Stimulated activated CD4-positive, alpha-beta T cell treated with anti-CD3 and anti-CD28 coated beads, Interleukin-1b, Interleukin-23, amount 100 ng/mL, for 24 hours (primary cell): ENCODE measurements at places on chromosomes 7 and 10.

DNA sequence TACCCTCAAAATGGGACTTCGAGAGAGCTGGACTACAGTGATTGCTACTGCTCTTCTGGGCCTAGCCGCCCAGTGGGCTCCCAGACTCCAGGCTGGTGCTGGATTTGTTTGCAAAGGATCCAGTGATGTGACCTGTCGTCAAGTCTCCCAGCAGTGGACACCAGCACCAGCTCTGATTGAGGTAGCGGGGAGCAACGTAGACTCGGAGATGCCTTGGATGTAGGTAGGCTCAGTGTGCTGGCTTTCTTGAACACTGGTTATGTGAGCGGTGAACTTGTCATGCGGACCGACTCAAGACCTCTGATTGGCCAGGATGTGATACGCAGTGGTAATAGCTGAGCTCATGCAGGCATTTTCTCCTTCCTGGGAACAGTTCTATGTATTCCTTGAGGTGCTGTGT, 19.4 kb downstream of the AKR1C2 start:
- DNase-seq = no peak

DNA sequence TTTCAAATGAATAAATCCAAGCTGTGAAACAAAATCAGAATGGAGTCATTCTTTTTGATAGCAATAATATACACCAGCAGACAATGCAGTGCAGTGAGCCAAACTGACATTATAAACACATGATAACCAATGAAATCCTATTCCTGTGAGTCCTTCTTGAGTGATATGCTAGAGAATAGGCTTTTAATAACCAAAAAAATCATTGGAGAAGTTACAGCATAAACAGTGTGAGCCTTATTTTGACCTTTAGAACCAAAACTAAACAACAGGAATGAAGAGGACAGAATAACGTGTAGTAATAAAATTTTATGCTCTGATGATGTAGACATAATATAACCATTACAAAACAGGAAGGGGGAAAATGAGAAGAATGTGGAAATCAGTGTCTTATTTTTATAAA, 8.7 kb downstream of the HUS1 start:
- no peak for DNase-seq

DNA sequence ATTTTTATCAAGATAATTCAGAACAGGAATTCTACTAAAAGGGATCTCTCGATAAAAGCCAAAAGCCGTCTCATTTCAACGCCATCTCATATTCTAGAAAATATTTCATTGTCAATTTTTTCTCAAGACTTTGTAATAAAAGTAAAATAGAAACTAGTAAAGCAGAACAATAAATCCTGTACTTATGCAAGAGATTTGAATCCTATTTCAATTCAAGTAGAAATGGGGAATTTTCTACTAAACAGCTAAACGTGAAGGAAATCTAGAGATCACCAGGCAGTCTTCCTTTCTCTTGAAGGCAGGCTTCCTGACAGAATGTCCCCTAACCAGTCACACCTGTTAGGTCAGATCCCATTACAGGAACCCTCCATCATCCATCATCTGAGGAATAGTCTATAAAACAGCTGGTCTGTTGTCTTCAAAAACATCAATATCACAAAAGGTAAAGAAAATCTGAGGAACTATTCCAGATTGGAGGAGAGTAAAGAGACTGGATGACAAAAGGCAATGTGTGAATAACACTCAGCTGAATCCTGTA, 23.7 kb downstream of the USP6NL start:
- DNase-seq = no peak

DNA sequence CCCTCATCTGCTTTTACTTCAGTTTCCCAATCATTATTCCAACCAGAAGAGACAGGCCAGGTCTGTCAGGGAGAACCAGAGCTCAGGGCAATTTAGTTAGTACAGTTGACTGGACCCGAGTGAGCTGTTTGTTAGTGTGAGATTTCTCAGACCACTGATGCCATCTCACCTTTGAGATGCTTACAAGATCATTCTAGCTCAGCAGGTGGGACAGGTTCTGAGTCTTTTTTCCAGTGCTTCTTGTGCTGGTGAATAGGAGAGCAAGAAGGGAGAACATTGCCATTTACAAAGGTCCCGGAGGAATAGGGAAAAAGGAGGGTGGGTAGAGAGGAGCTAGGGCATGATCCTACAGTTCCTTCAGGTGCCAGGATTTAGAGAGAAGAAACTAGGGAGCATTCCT, 112.4 kb upstream of the IFRD1 start:
- DNase-seq = no peak

GRCh38 chr7:44796034-44796503, 412 bp upstream of the PPIA start:
- no peak for DNase-seq

DNA sequence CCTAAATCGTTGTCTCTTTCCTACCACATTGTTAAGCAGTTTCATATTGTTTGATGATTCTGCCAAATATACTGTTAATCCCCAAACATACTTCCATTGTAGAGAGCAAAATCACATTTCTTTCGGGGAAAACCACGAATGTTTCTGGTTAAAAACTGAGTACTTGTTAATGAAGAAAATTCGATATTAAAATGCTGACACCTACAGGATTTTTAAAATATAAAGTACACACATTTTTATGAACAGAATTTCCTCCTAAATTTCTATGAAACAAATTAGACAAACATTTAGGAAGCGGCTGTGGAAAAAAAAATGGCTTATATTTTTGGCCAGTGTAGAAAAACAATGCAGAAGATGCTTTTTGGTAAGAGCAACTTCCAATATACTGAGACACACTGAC, 68.8 kb downstream of the IDE start:
- no peak for DNase-seq
